CD4-positive, alpha-beta T cell treated with Interleukin-15 for 1 hour (primary cell): ENCODE measurements at places on chromosomes 2 and 18.

- no peak for DNase-seq
These were observed 118.5 kb upstream of the SLC14A2 start for GRCh38 chr18:45496741-45497140.

DNA sequence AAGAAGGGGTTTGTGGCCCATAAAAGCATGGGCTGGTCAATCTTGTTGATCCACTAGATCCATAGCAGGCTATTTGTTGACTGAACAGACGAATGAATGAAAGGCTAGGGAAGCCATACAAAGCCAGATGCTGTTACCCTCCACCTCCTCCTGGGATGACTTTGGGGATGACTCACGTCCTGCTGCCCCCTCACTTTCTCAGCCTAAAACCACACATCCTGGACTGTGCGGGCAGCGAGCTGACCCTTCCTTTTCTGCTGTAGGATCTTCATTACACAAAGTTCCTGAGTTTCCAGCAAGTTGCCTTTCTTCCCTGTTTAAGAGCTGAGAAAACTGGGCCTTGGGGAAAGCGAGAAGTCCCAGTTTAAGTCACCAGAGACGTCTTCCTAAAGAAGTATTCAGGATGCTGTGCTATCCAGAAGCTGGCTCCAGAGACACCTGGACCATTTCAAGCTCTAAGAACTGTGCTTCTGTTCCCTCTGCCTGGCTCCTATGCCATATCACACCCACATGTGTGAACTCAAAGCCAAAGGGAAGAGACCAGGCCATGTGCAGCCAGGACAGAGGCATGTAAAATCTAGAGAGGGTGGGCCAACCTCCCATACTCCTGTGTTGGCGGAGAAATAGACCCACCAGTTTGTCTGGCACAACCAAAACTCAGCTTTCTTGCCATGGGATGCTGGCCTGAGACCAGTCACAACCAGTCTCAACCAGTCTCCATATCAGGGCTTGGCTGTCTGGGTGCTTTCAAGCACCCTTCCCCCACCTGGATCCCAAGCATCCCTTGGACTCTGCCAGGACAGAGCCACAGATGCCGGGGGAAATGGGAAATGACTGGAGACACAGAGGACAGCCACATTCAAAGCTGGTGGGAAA is 4.7 kb upstream of the SLC20A1 start:
- no peak for DNase-seq

DNA sequence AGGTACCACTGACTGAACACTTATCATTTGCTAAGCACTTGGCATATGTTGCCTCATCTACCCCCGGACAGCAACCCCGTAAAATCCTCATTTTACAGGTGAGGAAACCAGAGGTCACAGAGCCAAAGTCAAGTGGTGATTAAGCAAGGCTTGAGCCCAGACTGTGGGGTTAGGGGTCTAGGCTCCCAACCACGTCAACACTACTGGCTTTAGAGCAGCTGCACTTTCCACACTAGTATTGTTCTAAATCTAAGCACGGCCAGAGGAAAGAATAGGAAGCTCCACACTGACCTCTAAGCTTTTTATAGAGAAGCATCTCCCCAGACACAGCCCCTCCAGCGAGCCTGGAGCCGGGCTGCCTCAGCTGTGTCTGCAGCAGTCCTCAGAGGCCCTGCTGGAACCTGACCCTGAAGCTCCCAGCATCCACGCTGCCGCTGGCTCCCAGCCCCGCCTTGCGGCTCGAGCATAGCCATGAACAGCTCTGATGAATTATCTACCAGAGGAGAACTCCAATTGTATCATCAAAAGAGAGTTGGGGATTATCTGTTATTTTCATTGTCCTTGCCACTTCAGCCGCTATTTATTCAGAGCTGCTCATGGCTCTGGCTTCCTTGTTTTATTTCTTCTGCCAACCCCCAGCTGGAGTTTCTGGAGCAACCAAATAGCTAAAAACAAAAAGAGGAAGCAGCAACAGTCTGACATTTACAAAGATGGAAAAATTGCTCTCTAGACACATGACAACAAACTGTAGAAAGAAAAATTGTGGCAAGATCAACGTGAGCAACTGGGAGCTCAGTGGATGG is 62.2 kb upstream of the RTN4 start:
- no peak for DNase-seq

- DNase-seq: no peak
These were observed 88.9 kb upstream of the SERPINE2 start for GRCh38 chr2:224127871-224128501.

GRCh38 chr2:181546086-181546485 is 88.9 kb downstream of the ITGA4 start:
- no peak for DNase-seq

GRCh38 chr2:152328013-152328412 is 7.0 kb upstream of the FMNL2 start:
- DNase-seq: no peak

DNA sequence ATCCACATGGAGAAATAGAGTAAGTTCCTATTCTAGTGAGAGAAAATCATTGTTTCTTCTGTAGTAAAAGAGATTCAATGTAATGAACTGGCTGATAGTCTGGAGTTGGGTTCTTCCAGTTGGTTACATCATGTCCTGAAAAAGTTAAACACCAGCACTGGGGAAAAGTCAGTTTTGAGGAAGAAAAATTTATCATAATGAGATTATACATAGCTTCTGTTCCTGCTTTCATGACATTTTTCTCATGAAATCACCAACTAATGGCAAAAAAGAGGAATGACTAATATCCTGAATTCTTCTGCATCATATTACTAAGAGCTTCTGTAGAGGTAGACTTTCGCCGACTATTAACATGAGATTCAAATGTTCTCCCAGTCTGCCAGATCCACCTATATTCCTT is 69.2 kb upstream of the SLC9A2 start:
- DNase-seq: no peak

GRCh38 chr2:180146114-180146513 is 139.0 kb upstream of the CWC22 start:
- no peak for DNase-seq

- peak; percentile 26 for DNase-seq
These were observed 253.8 kb downstream of the TGIF1 start for GRCh38 chr18:3703732-3704176.

DNA sequence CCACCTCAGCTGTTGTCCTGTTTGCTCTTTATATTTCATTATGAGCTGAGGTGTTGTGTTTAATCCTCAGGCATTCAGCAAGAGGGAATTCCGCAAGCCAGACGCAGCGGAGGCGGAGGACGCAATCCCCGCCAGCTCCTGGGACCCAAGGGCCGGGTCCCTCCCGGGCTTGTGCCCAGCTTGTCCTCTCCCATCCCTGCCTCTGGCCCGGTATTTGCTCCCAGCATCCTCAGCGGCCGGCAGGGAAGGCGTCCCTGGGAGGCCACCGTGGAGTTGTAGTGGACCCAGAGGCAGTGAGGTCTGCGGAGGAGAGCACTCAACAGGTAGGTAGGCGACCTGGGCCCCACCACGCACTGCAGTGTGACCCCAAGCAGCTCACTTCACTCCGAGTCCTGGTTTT is 42.5 kb upstream of the FOSL2 start:
- DNase-seq: peak; percentile 10

- no peak for DNase-seq
These were observed 44.5 kb downstream of the SH3RF3 start for GRCh38 chr2:109173311-109174171.
